Pancreas (tissue), 10 donors: ENCODE measurements at places on chromosomes 12 and 14. TPM values are rescaled to one million over a fixed set of nuclear protein-coding genes. Genes with fewer than 3 reads are reported as not detected.

PIANP gene
- 1.4 TPM for polyA plus RNA-seq

C14orf93 gene
- 8.3 TPM for polyA plus RNA-seq

IL22 gene
- polyA plus RNA-seq: not detected

- DNase-seq: peak; percentile 99
- H3K27me3 ChIP-seq: no peaks in the 10 kb centered on the region
- peak within 1 kb of the TSS; percentile 84 for H3K27ac ChIP-seq
- H3K4me3 ChIP-seq: peak within 1 kb of the TSS; percentile 63
- peaks cover 23% of the 10 kb centered on the region for H3K4me1 ChIP-seq
Observed at GRCh38 chr14:90396341-90397339, at the start of gene CALM1. CALM1 (plus strand) TSS chr14:90397029; CDS start chr14:90397231, 202 bp downstream.

DNA sequence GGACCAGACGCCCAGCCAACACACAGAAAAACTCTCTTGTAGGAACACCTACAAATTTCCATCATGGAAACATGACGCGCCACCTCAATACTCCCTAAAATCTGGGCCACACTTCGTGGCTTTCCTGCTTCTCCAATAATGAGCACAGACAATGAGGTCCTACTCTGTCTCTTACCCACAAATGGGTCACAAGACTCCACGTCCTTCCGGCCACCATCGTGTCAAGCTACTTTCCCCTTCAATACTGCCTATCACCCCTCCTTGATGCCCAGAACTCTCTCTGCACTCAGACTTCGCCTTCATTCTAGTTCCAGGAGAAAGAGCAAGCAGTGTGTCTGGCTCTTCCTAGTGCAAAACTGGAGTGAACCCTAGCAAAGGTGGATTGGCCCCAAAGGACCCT lies 28.1 kb downstream of the SBNO1 start:
- no peaks in the 10 kb centered on the region for H3K4me1 ChIP-seq
- no peaks in the 10 kb centered on the region for H3K36me3 ChIP-seq
- no peak overlapping the region for H3K4me3 ChIP-seq
- no peak for DNase-seq
- no peak overlapping the region for H3K27ac ChIP-seq

- H3K4me3 ChIP-seq: no peak overlapping the region
- no peak overlapping the region for H3K27ac ChIP-seq
- no peaks in the 10 kb centered on the region for H3K27me3 ChIP-seq
- H3K4me1 ChIP-seq: no peaks in the 10 kb centered on the region
Observed at GRCh38 chr14:59622631-59623030, 46.0 kb upstream of the CCDC175 start.

DNA sequence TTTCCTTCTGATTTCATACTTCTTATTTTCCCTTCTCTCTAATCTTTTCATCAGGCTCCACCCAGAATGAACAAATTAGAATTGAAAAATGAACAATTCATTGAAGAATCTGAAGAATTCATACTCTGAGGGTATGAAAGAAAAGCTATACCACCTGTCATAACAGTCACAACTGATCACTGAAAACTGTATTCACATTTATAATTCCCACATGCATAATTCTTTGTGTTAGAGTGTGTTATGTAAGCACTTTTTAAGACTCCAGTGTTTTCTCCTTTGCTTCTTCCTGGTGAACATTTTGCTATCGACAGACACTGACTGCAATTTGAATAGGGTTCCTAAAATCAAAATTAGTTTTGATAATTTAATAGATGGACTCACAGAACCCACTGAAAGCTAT lies 271.2 kb downstream of the SLC16A7 start:
- no peak overlapping the region for H3K27ac ChIP-seq
- no peak for DNase-seq
- no peak overlapping the region for H3K4me3 ChIP-seq
- H3K36me3 ChIP-seq: no peaks in the 10 kb centered on the region

- H3K36me3 ChIP-seq: no peaks in the 10 kb centered on the region
- H3K4me3 ChIP-seq: no peak overlapping the region
- DNase-seq: no peak
- no peaks in the 10 kb centered on the region for H3K27me3 ChIP-seq
- no peak overlapping the region for H3K27ac ChIP-seq
Observed at GRCh38 chr14:65396082-65396910, 16.2 kb upstream of the FUT8 start.

- no peak for DNase-seq
- no peaks in the 10 kb centered on the region for H3K36me3 ChIP-seq
- no peak overlapping the region for H3K4me3 ChIP-seq
- H3K27ac ChIP-seq: no peak overlapping the region
Observed at GRCh38 chr12:66304296-66304900, 2.1 kb downstream of the HELB start.

DNA sequence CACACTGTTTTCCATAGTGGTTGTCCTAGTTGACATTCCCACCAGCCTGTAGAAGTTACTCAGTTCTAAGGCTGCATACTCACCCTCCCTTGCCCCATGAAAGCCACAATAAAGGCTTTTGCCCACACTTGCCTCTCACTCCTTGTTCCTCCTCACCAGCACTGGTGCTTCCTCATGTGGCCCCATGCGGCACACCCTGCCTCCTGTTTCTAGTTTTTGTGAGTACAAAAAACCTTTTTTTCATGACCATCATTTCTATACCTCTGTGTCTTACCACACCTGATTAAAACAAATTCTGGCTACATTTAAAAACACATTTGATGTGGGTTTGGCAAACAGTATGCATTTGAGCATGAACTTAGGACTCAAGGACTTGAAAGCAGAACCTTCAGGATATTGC lies 40.7 kb upstream of the RIN3 start:
- H3K27me3 ChIP-seq: no peaks in the 10 kb centered on the region
- no peak overlapping the region for H3K27ac ChIP-seq
- no peak overlapping the region for H3K4me3 ChIP-seq
- no peak for DNase-seq
- no peaks in the 10 kb centered on the region for H3K36me3 ChIP-seq

CLEC12A gene
- polyA plus RNA-seq: 0.77 TPM

- H3K4me1 ChIP-seq: peaks cover 7% of the 10 kb centered on the region
- H3K27me3 ChIP-seq: no peaks in the 10 kb centered on the region
- H3K4me3 ChIP-seq: no peak overlapping the region
- DNase-seq: no peak
Observed at GRCh38 chr12:131716282-131716681, 5.4 kb downstream of the SFSWAP start.

DNA sequence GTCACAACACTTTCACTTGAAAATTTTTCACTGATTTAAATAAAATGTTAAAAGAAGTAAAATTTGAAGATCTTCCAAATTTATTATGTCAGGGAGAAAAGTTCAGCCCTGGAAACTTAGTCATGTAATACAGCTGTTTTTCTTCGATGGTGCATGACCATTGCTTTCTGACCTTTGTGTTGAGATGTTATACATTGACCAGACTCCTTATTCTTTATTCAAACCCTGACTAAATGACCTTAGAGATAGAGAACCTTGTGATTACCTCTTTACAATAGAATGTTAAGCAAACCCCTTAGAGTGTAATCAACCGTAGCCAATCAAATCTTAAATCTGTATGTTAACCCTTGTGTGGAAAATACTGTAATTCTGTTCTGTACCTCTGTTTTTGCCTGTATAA lies 34.5 kb downstream of the PLCZ1 start:
- H3K4me3 ChIP-seq: no peak overlapping the region
- no peak for DNase-seq
- no peaks in the 10 kb centered on the region for H3K27me3 ChIP-seq
- H3K4me1 ChIP-seq: no peaks in the 10 kb centered on the region

DNA sequence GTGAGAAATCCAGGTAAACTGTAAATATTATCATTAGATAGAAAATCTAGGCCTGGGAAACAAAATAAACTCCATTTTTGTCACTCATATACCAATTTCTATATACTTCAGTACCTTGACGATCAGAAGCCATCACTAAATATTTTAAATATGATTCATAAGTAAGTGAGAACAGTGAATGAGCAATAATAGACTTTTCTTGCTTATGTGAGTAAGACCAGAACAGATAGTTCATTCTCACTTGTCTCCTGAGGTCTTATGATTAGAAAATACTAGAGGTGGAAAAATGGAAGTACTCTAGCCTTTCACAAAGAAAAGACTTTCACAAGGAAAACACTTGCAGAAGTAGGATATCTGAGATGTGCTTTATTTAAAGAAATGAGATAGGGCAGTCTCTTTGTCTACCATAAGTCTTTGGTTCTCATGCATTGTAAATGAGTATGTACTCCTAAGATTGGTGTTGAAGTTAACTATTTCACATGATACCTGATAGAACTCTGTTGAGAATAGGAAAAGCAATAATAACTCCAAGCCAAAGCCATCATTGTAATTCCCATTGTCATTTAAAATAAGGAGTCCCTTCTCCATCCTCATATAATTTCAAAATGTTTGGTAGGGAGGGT lies 10.1 kb upstream of the SMCO3 start:
- H3K4me3 ChIP-seq: no peak overlapping the region
- H3K36me3 ChIP-seq: no peaks in the 10 kb centered on the region
- H3K4me1 ChIP-seq: no peaks in the 10 kb centered on the region
- no peak overlapping the region for H3K27ac ChIP-seq

- H3K4me1 ChIP-seq: no peaks in the 10 kb centered on the region
- no peaks in the 10 kb centered on the region for H3K36me3 ChIP-seq
Observed at GRCh38 chr14:89900802-89901201, 53.7 kb downstream of the EFCAB11 start.

OR4K2 gene
- polyA plus RNA-seq: 0.02 TPM

DNA sequence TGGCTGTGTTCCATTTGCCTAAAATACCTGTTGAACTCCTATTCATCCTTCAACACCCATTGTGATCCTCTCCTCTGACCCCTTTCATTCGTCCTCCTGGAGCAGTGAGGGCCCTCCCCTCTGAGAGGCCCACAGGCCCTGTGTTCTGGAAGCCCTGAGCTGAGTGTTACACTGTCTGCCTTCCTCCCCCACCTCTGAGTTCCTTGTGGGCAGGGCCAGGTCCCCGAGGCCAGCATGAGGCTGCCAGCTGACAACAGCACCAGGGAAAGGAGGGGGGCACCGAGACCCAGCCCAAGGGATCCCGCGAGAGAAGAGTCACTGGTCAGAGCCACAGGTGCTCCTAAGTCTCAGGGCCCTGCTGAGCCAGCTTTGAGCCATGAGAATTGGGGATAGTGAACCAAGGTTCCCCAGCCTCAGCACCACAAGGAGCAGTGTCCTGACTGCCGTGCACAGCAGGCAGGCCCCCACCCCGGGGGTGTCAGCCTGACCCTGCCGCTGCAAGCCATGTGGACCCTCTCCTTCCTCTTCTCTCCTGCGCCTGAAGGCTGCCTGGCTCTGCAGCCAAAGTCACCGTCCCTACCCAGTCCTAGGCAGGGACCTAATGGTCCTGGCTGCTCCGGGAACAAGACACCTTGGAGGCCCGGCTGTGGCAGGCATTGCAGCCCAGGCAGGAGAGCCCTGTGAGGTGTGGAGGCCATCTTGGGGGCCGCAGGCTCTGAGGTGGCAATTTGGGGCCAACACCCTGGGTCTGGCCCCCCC lies 52.5 kb downstream of the BEGAIN start:
- H3K27me3 ChIP-seq: no peaks in the 10 kb centered on the region
- H3K4me3 ChIP-seq: no peak overlapping the region
- peaks cover 33% of the 10 kb centered on the region for H3K4me1 ChIP-seq
- peak; percentile 71 for DNase-seq
- H3K36me3 ChIP-seq: no peaks in the 10 kb centered on the region
- peak overlapping the region; percentile 80 for H3K27ac ChIP-seq

DNA sequence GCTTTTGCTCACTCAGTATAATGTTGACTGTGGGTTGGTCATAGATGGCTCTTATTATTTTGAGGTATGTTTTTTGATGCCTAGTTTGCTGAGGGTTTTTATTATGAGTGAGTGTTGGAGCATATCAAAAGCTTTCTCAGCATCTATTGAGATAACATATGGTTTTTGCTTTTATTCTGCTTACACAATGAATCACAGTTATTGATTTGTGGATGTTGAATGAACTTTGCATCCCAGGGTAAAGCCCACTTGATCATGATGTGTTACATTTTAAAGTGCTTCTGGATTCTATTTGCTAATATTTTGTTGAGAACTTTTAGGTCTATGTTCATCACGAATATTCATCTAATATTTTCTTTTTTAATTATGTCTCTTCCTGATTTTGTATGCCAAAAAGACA lies 1260.3 kb downstream of the TMEM121 start:
- DNase-seq: no peak
- H3K4me1 ChIP-seq: no peaks in the 10 kb centered on the region
- no peak overlapping the region for H3K27ac ChIP-seq
- no peak overlapping the region for H3K4me3 ChIP-seq
- no peaks in the 10 kb centered on the region for H3K27me3 ChIP-seq

DNA sequence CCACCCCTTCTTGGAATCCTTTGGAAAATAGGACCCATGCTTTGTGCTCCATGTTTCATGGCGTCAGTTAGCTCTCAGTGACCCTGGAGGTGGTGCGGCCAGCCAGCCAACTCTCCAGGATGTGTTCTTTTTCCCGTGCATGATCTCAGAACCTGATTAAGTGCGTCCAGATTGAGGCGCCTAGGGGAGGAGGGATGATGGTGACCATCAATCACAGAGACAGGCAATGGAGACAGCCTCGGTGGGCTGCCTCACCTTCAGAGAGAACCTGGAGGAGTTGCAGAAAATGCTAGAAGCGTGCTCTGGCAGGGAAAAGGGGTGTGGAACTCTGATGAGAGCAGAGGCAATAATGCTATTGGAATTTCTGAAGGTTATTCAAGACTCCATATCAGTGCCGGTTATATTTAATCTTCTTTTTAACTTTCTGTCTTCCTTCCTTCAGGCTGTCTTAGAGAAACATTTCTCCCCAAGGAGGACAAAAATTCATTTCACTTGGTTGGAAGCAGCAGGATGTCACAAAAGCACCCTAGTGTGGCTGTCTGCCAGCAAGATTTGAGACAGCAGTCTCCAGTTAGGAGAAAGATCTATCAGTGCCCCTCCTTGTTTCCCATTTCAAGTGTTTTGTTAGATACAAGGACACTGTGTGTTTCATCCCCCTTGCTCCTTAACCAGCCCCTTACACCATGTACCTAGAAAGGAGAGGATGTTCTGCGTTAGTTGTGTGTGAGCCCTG lies 53.3 kb upstream of the IGF1 start:
- H3K4me1 ChIP-seq: no peaks in the 10 kb centered on the region
- no peak overlapping the region for H3K27ac ChIP-seq
- no peak overlapping the region for H3K4me3 ChIP-seq
- no peak for DNase-seq
- H3K27me3 ChIP-seq: no peaks in the 10 kb centered on the region
- no peaks in the 10 kb centered on the region for H3K36me3 ChIP-seq

GRCh38 chr12:105030820-105031807 lies 45.0 kb downstream of the NOPCHAP1 start:
- H3K36me3 ChIP-seq: no peaks in the 10 kb centered on the region
- H3K4me1 ChIP-seq: peaks cover 6% of the 10 kb centered on the region
- no peak overlapping the region for H3K27ac ChIP-seq
- no peak overlapping the region for H3K4me3 ChIP-seq
- H3K27me3 ChIP-seq: no peaks in the 10 kb centered on the region
- DNase-seq: no peak

- no peaks in the 10 kb centered on the region for H3K4me1 ChIP-seq
- no peaks in the 10 kb centered on the region for H3K27me3 ChIP-seq
- DNase-seq: no peak
Observed at GRCh38 chr12:78420991-78421390, 443.6 kb upstream of the SYT1 start.
